ENCODE measurements at places on chromosomes 3 and 15.

GRCh38 chr15:73599934-73600333 is 33.3 kb downstream of the NPTN start:
- no peak for DNase-seq

DNA sequence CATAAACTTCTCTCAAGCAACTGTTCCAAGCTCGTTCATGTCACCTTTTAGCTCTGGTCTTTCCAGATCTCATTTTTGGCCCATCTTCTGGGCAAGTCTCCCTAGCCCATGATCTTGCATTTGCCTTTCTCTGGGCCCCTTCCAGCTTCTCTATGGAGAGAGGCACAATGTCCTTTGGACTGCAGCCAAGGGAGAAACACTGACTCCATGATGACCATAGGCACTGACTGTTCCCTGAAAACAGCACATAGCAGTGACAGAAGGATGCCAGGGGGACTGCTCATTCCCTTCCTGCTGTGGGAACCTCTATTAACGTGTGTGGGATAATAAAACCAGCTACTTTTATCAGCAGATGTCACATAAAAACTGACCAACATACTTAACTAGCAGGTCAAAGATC is 60.3 kb downstream of the STRIT1 start:
- no peak for DNase-seq

DNA sequence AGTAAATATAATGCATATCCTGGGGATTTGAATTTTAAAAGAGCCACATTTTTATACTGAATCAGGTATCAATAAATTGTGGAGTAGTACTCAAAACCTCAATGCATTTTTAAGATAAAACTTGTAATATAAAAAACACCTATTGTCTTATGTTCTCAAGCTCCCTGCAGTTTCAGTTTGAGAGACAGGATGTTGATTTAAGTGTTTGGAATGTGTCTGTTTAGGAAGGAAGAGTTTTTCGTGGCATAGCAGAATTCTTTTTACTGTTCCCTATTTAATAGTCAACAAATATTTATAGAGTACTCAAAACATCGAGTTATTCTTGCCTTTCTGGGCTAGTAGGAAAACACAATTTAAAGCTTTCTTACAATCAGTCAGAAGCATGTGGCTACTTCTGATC is 146.1 kb upstream of the BCHE start:
- DNase-seq: no peak

GRCh38 chr3:117874028-117874690 is 1160.5 kb downstream of the IGSF11 start:
- DNase-seq: no peak

DNA sequence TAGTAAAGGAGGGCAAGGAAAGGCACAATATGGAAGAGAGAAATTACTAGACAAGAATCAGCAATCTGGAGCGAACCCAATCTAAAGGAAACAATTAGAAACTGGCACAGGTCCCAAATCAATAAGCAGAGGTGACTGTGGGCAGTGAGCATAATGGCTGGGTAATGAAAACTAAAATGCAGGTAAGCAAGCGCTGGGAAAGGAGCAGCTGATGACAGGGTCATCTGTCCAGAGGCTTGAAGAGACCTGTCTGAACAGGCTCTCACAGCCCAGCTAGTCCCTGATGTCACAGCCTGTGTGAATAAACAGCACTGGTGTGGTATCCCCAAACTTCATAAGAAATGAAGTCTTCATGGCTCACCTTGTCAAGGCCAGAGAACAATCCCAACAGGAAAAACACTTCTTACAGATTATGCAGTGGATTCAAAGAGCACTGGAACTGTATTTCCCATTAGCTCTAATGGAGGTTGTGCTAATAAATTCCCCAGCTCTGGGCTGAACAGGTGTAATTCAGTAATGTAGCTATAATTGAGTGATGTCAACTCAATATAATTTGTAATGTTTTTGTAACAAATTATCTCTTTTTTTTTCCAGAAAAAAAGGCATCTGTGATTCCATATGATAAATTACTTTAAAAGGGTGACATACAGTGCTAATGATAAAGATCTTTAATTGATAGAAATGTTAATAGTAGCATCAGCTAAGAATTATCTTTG is 197.3 kb downstream of the FHIT start:
- no peak for DNase-seq

Data from stimulated activated naive CD4-positive, alpha-beta T cell treated with Interleukin-2 at 50 U/mL for 16 hours (primary cell).